ENCODE measurements at places on chromosomes 3 and 15.

DNA sequence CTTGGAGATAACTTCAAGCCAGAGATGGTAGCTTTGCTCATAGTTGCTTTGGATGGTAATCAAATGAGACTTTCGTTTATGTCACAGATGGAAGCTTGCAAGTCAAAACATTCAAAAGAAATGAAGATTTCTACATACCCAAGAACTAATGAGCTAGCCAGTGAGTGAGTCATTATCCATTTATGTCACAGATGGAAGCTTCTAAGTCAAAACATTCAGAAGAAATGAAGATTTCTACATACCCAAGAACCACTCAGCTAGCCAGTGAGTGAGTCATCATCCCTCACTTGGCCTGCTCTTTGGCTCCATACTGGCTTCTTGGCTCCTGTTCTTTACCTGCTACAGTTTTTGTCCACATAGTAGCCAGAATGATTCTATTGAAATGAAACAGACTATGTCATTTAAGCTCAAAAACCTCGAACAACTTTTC lies 559.8 kb upstream of the CBLB start:
- no peak for DNase-seq

- DNase-seq = no peak
Observed at GRCh38 chr15:73394782-73395181, 26.0 kb upstream of the HCN4 start.

GRCh38 chr3:179796421-179796820 lies 143.6 kb downstream of the USP13 start:
- DNase-seq = no peak

DNA sequence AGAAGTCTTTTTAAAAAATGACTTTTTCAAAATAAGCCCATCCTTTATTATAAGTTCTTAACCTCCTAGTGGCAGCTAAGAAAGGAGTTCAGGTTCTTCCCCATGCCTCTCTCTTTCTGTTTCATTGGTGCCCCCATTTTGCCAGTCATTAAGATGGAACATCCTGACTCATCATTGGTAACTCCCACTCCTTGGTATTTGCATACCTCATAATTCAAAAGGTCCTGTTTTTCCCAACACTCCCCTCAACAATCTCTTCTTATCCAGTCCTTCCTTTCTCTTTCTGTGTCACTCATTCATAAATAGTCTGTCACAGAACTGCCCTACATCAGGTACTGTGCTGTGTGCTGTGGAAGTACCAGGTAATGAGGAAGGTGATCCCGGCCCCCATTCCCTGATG lies 394.0 kb downstream of the FOXP1 start:
- DNase-seq = no peak

GRCh38 chr3:46882377-46883053 lies 5.0 kb downstream of the PTH1R start:
- no peak for DNase-seq

DNA sequence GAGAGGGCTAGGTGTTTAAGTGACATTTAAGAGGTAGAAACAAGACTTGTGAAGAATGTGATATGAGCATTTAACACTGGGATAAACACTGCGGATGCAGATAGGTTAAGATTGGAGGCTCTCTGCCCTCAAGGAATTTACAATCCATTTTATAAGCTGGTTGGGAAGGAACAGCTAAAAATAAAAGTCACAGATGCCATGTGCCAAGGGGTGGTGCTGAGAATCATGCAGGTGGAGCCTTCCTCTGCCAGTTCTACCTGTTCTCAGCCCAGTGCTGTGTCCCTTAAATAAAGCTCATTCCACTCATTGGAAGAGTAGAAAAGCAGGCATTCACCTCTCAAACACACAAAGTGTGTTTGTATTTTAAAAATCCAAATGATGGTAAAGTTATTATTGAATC lies 261.9 kb downstream of the THRB start:
- no peak for DNase-seq

DNA sequence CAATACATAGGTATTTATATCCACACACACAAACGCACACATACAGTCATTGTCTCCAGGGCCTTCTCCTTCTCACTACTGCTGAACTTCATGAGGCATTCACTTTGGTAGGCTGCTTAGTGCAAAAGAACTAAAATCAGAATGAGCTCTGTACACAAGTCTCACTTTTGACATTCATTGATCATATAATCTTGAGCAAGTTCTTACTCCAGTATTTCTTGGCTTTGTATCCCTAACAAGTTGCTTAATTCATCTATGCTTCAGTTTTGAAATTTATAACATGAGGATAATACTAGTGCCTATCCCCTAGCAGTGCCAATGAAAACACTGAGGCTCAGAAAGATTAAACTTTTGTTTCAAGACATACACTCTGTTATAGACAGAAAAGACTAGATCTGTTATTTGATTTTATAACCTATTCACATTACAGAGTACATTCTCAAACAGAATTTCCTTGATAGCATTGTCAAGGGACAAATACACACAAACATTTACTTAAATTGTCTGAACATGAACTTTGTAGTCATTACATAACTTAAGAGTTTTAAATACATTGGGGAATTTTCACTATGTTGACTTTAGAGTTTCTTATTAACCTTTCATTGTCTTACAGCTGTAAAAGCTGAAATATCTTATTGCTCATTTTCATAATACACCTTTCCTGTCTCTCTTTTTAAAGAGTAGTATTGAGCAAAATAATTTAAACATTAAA lies 55.0 kb upstream of the SI start:
- DNase-seq = no peak
